NCI-H524 treated with DMSO at 0.1 percent for 48 hours (cell line): ENCODE measurements at places on chromosomes 5 and 9.

DNA sequence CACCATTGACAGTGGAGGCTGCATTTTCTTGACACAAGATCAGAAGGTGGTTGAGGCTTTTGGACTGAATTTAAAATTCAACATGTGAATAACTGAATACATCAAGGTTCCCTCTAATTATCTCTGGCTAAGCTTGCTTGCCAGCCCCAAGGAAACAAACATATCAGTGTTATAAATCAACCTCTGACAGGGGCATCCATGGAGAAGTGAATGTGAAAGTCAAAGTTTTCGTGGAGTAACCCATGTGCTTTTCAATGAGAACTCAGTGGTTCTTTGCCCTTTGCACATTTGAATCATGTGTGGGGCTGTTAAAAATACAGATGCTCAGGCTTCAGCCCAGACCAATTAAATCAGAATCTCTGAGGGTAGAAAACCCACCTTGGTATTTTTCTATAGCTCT is 128.9 kb downstream of the LRRC70 start:
- no peak for DNase-seq

GRCh38 chr9:31372799-31373587 is 1011.5 kb upstream of the ACO1 start:
- no peak for DNase-seq

DNA sequence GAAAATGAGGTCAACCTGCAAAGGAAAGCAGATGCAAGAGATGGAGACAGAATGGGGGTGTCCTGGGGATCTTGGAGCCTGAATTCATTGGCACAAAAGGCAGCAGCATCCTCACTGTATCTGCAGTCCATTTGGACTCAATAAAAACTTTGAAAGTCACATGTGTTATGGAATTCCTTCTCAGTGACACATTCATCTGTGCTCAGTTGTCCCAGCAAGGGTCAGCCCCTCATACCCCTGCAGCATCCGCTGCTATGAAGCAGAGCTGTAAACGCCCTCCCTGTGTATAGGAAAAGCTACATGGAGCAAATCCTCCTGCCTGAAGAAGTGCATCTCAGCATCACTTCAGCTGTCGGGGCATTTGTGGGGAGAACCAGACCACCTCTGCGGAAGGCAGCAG is 14.5 kb upstream of the RARS1 start:
- no peak for DNase-seq

DNA sequence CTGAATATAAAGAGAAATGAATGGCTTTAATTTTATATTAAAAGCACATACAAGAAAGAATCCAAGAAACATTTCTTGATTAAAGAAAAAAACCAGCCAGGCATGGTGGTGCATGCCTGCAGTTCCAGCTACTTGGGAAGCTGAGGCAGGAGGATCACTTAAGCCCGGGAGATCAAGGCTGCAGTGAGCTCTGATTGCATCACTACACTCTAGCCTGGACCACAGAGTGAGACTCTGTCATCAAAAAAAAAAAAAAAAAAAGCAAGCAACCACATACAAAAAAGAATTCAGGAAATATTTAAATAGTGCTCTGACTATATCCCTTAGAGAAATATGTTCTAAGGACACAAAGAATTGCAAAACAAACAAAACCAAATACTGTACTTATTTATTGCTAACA is 2.5 kb upstream of the PLAC8L1 start:
- DNase-seq = no peak

GRCh38 chr5:176171171-176171760 is 67.0 kb upstream of the SIMC1 start:
- DNase-seq = no peak

- no peak for DNase-seq
These were observed 235.0 kb downstream of the GOLPH3 start for GRCh38 chr5:31939151-31939550.

DNA sequence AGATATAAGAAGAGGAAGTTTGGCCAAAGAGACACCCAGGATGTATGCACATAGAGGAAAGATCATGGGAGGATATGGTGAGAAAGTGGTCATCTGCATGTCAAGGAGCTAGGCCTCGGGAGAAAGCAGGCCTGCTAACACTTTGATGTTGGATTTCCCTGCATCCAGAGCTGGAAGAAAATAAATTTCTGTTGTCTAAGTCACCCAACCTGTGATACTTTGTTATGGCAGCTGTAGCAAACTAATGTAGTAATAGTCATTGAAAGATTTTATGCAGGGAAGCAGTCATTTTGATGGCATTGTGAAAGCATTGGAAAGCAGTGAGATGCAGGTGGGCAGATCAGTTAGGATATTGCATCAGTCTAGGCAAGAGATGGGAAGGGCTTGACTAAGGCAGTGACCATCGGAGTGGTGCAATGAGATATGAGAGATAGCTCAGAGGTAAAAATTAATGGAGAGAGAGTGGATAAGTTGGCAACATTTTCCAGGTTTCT is 24.5 kb upstream of the FOCAD start:
- DNase-seq = no peak

- DNase-seq = no peak
These were observed 33.0 kb downstream of the FGF10 start for GRCh38 chr5:44356231-44356630.

GRCh38 chr9:92600462-92601261 is 64.9 kb upstream of the ECM2 start:
- no peak for DNase-seq

GRCh38 chr9:130663258-130663976 is 977 bp upstream of the PRDM12 start:
- no peak for DNase-seq

DNA sequence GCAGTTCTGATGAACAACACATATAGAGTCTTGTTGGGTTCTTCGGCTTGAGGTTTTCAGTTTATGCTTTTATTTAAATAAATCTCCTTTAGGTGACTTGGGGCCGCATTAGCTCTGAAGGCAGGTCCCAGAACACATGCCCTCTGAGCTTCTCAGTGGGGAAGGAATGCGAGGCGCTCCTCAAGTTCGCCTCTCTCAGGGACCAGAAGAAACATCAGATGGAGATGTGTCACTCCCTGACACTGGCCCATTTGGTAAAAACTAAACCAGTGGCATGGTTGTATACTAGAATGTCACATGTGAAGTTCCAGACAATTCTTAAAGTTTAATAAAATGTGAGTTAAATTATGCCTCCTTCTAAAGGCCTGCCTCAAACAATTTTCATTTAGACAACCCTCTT is 1.9 kb downstream of the MACROH2A1 start:
- DNase-seq = no peak

- DNase-seq = no peak
These were observed at the start of gene FRRS1L for GRCh38 chr9:109166771-109167601. Gene FRRS1L (minus strand): TSS chr9:109167249. CDS start chr9:109167138, 111 bp downstream.

- DNase-seq = no peak
These were observed 75.5 kb upstream of the ELL2 start for GRCh38 chr5:96037128-96037527.

GRCh38 chr9:26310294-26310693 is 582.3 kb downstream of the CAAP1 start:
- DNase-seq = no peak

DNA sequence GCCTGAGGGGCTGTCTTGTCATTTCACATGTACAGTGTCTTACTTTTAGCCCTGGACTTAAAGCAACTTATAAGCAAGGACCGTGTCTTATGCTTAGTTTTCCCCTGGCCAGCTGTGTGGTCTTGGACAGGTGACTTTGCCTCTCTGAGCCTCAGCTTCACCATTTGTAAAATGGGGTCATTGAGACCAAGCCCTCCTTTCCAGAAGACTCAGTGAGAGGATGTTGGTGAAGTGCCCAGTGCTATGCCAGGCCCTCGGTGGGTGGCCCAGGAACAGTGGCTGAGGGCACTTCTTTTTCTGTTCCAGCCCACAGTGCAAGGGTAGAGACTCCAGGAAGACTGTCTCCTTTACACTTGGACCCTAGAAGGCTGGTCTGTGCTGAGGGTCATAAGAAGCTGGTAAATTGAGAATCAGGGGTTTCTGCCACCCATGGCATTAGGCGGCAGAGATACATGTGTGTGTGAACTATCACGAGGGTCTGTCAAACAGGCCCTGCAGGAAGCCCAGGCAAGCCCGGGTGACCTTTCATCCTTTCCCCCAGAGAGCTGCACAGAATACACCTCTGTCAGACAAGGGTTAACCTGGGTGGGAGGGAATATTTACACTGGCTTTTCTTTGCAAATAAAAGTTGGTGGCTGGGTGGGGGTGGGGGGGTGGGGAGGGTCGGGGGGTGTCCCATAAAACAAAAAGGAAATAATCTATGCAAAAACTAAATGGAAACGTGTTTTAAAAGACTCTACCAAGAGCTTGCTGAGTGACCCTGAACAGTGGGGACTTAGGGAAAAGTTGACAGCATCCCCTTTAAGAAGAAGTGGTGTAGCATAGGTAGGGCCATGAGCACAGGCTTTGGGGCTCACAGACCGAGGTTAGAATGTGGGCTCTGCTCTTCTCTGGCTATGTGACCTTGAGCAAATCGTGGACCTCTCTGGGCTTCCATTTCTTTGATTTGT is 20.4 kb upstream of the KIF12 start:
- no peak for DNase-seq

DNA sequence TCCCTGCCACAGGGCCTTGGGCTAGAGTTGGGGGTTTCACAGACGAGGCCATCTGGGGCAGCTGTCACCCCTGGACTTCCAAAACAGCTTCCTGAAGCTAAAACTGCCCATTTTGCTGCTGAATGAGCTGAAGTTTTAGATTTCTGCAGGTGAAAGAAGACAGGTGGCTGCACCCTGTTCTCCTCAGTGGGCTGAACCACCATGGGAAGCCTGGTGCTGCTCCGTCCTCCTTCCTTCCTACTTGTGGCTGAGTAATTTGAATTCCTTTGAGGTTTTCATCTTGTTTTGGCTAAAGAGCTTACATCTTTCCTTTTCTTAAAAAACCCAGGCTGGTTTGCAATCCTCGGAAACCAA is 5.3 kb downstream of the NKD2 start:
- DNase-seq = no peak

- no peak for DNase-seq
These were observed 59.0 kb downstream of the ALDH7A1 start for GRCh38 chr5:126535856-126536545.

- DNase-seq = no peak
These were observed 527.8 kb downstream of the KCTD16 start for GRCh38 chr5:144698484-144698883.

GRCh38 chr5:1549475-1550030 is 25.8 kb upstream of the LPCAT1 start:
- no peak for DNase-seq

DNA sequence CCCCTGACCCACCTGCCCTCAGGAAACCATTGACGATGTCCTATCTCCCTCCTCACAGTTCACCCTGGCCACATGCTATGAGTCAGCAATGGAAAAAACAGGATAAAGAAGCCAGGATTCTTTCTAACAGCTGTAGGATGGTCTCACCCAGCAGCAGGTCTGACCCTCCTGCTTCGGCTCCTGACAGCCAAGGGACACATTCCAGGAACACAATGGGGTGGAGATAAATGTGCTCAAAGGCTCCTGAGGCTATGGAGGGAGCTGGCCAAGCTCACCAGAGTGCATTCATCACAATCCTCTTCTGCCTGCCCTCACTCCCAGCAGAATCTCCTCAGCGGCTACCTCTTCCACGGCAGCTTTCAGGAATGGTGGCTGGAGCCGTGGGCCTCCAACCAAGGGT is 170.3 kb downstream of the PJA2 start:
- DNase-seq = no peak

GRCh38 chr5:146527785-146528184 is 11.8 kb upstream of the GPR151 start:
- no peak for DNase-seq

- DNase-seq = no peak
These were observed 8.8 kb downstream of the MAPK9 start for GRCh38 chr5:180283026-180283615.

- DNase-seq = no peak
These were observed 37.1 kb upstream of the FAM169A start for GRCh38 chr5:74903165-74903787.

GRCh38 chr5:169646856-169647255 is 9.8 kb downstream of the DOCK2 start:
- no peak for DNase-seq

DNA sequence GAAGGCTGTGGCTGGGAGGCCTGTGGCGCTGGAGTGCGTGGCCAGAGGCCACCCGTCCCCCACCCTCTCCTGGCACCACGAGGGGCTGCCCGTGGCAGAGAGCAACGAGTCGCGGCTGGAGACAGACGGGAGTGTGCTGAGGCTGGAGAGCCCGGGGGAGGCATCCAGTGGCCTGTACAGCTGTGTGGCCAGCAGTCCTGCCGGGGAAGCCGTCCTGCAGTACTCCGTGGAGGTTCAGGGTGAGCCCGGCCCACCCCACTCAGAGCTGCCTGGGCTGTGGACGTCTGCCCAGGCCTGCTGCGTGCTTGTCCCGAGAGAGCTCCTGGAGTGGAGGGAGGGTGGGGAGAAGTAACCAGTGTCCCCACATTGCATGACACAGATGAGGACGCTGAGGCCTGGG is 89.2 kb downstream of the HMCN2 start:
- DNase-seq = no peak

- no peak for DNase-seq
These were observed 31.8 kb upstream of the RXRA start for GRCh38 chr9:134294153-134295071.

- DNase-seq = no peak
These were observed 32.1 kb upstream of the CLPTM1L start for GRCh38 chr5:1376981-1377380.

DNA sequence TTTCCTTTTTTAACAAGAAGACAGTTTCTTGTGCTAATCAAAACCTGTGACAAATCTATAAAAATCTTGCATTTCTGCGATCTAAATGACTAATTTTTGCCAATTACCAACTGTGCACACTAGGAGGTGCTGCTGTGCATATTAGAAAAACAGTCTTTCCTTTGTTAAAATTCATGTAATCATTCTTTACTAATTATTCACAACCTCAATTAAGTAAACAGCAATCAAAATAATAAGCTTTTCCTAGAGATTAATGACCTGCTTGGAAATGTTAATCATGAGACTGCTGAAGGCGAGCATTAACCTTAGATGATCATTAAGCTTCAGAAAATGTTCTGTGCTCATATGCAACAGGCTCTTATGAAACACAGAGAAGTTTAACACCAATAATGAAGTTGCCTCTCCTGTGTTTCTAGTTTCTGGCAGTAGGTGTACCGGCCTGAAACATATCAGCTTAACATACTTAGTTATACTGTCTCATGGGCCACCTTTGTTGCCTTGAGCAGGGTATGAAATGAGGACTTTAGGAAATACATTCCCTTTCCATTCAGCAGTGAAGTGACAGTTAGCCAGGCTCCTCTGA is 17.7 kb downstream of the RFESD start:
- DNase-seq = no peak

- peak; percentile 38 for DNase-seq
These were observed 4.9 kb downstream of the SH3GLB2 start for GRCh38 chr9:129023036-129023907.

GRCh38 chr5:122180146-122180712 is 50.9 kb downstream of the ZNF474 start:
- DNase-seq = no peak

- DNase-seq = no peak
These were observed 254.5 kb downstream of the ARRDC3 start for GRCh38 chr5:91128604-91129003.
